ENCODE measurements at places on chromosomes 11 and 22. TPM values are rescaled to one million over a fixed set of nuclear protein-coding genes. Genes with fewer than 3 reads are reported as not detected.

GRCh38 chr11:15213471-15214231 lies 98.9 kb downstream of the INSC start:
- DNase-seq: no peak

DNA sequence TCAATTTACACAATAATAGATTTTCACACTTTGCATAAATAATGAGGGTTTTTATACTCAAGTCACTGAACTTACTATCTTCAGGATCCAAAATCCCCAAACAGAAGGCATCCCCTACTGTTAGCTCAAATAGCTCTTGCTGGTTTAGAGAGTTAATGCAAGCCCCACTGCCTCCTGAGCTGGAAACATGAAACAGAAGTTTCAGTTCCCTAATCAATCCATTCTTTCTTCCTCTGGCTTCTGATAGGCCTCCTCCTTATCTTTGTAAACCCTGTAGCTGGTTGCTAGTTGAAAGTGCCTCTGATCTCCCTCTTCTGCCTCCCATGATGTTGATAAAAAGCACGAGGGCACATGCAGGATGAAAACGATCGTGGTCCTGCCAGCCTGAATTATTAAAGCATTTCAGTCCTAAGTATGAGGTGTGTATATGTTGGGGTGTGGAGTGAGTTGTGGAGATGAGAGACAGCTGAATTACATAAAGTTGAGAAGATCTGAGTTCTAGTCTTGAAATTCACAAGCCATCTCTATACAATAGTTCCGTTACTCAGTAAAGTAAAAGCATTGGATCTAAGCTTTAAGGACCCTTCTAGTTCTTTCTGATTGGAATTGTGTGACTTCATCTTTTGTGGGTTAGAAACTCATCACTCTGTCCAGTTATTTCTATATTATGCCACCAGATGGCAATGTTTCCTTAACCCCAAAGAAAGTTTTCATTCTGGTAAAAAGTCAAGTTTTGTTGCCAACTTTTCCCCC lies 35.0 kb upstream of the EHF start:
- DNase-seq: no peak

DNA sequence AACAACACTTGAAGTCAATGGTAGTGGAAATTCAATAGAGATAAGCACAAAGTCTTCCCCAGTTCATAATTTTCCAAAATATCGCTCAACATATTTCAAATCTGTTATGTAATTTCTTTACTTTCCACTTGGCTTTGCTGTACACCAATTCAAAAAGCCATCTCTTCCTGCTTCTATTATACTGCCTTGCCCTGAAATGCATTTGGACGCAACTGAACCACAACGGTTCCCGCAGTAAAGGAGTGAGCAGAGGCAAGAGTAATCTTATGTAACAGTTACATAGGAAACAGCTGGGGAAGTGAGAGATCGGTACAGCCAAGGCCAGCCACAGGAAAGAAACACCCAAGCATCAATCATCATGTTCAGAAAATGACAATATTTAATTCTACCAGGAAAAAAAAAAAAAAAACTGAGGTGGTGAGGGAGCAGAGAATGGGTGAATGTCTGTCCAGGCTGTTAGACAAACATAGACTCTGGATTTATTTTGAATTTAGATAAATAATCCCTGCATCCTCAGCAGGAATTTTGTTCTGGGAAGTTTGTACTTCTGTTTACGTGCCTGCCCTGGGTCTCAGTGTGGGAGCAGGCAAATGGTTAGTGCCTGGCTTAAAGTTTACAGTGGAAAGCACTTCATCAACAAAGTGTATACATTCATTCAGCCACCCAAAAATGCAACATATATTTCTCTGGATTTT lies 392.2 kb downstream of the ETS1 start:
- DNase-seq: no peak

- no peak for DNase-seq
These were observed 44.9 kb upstream of the ETS1 start for GRCh38 chr11:128632141-128632791.

The MPPED2 gene
- 16.0 TPM for total RNA-seq
